ENCODE measurements at places on chromosomes 16 and 17.

DNA sequence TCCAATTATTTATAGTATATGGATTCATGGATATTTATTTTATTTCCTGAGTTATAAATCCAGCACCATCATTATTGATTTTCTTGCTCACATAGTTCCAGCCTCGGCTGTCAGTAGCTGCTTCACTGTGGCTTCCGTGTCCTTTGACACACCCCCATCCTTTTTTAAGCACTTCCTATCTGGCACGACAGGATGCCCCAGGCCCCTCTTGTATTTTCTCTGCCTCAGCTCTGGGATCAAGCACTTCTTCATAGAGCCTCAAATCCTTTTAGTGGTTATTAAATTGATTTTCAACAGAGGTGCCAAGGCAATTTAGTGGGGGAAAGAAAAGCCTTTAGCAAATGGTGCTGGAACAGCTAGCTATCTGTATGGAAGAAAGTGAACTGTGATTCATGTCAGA is 59.8 kb downstream of the GAN start:
- DNase-seq = no peak

DNA sequence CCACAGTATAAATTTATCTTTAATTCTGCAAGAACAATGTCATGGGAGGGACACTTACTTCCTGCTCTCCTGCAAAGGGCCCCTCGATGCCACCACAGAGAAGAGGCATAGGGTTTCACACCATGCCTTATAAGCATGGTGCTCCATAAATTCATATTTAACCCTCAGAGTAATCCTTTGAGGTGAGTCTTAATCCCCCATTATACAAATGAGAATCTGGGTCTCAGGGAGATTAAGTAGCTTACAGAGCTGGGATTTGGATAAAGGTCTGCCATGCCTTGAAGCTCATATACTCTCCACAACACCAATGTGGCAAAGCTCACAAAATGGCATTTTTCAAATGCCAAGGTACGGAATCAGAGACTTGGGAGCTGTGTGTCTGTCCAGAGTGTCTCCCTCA is 268.5 kb upstream of the CCL2 start:
- no peak for DNase-seq

- DNase-seq = peak; percentile 11
Observed at GRCh38 chr17:77498791-77499698, 358.3 kb downstream of the SEC14L1 start.

- DNase-seq = no peak
Observed at GRCh38 chr16:19186408-19186807, 18.4 kb downstream of the SYT17 start.

DNA sequence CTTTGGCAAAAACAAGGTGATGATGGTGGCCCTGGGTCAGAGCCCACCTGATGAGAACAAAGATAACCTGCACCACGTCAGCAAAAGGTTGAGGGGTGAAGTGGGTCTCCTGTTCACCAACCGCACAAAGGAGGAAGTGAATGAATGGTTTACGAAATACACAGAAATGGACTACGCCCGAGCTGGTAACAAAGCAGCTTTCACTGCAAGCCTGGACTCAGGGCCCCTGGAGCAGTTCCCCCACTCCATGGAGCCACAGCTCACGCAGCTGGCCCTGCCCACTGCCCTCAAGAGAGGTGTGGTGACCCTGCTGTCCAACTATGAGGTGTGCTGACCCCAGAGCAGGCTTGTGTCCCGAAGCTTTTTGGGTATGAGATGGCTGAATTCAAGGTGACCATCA is 29.7 kb upstream of the DLX4 start:
- no peak for DNase-seq

DNA sequence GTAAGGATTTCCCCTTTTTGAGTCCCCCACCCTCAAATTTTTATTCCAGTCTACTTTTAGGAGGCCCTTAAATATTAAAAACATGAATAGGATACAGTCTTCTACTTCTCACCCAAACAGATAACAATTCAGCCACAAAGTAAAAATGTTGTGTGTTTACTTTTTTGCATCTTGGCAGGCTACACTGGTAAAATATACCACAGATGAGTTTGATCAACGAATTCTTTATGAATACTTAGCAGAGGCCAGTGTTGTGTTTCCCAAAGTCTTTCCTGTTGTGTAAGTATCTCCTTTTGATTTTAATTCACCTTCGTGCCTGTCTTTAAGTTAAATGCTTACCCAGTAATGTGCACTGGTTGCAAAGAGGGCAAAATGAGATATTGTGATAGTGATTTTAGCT is 34.4 kb upstream of the RAB11FIP4 start:
- DNase-seq = no peak

DNA sequence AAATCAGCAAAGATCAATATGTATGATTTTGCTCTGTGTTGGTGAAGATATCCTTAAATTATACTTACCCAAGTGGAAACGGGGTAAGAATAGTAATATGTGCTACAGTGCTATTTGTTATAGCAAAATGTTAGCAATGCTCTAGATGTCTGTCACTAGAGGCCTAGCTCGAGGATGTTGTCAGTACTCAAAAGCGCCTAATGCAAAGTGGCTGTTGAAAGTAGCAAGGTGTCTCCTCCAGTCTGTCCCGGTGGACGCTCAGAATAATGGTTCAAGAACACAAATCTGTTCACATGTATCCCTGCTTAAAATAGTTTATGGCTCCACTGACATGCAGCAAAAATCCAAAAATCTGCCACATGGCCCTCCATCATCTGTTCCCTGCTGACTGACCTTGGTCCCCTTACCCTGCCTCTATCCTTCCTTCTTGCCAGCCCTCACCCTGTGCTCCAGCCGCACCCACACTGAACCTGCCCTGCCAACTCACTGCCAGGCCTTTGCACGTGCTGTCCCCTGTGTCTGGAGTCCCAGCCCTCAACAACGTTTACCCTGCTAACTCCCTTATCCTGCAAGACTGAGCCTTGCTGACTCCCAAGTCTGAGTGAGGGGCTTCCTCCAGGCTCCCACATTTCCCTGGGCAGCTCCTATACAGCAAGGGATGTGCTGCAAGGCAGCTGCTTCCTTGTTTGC is 9.6 kb upstream of the RNF112 start:
- no peak for DNase-seq

GRCh38 chr16:67075331-67075730 is 34.4 kb upstream of the PHAF1 start:
- DNase-seq = no peak

DNA sequence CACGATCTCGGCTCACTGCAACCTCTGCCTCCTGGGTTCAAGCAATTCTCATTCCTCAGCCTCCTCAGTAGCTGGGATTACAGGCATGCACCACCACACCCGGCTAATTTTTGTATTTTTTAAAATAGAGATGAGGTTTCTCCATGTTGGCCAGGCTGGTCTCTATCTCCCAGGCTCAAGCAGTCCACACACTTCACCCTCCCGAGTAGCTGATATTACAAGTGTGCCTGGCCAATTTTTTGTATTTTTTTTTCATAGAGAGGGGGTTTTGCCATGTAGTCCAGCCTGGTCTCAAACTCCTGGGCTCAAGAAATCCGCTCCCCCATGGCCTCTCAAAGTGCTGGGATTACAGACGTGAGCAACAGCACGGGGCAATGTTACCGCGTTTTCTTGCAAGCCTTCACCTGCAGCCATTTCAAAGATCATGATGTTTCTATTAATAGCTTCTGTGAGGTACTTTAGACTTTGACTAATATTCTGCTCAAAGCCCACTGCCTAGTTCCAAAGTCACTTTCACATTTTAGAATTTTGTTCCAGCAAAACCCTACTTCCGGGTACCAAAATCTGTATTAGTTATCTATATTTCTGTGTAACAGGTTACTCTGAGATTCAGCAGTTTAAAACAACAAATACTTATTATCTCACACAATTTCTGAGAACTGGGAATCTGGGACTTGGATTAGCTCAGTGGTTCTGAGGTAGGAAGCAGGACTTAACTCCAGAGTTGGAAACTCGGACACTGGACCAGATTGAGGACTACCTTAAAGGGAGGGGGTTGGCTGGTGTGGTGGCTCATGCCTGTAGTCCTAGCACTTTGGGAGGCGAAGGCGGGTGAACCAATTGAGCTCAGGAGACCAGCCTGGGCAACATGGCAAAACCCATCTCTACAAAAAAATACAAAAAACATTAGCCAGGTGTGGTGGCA is 12.0 kb upstream of the MED13 start:
- no peak for DNase-seq

GRCh38 chr16:58198022-58198683 is at the start of gene CSNK2A2:
Gene CSNK2A2, minus strand, starts transcription at chr16:58198106. Its CDS starts 370 bp downstream, at chr16:58197736.
- DNase-seq = no peak

DNA sequence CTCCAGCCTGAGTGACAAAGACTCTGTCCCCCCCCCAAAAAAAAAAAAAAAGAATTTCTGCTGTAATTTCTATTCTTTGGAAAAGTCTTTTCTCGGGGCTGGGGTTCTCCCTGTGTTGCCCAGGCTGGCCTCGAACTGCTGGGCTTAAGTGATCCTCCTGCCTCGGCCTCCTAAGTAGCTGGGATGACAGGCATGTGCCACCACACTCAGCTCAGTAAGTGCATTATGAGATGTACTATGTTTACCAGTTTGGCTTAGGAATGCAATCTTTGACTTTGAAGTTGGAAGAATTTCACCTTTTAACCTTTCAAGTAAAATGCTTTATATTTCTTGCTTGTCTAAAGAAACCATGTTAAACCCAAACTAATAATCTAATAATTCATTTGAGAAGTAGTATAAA is 28.0 kb upstream of the ADCY7 start:
- DNase-seq = no peak

- no peak for DNase-seq
Observed at GRCh38 chr16:58306327-58306726, 11.5 kb upstream of the PRSS54 start.

GRCh38 chr16:57720142-57720575 is 15.4 kb upstream of the KATNB1 start:
- DNase-seq = no peak

DNA sequence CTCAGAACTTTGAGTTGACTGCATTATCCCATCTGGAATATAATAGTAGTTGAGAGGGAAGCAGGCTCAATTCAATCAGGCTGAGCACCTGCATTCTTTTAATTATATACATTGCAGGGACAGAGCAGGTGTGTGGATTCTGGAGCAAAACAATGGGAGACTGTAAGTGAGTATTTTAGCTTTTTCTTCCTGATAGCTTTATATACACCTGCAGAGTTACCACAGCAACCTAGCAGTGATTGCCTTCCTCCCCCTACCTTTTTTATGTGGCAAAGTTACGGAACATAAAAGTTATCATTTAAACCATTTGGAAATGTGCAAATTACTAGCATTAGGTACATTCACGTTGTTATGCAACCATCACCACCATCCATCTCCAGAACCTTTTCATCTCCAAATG is 25.4 kb upstream of the RHOT1 start:
- no peak for DNase-seq

GRCh38 chr16:59573528-59574271 is 839.6 kb upstream of the GOT2 start:
- no peak for DNase-seq

- DNase-seq = peak; percentile 89
Observed at GRCh38 chr17:43398724-43399595, at the start of gene ARL4D. Gene ARL4D, plus strand, starts transcription at chr17:43398993. Its CDS starts 740 bp downstream, at chr17:43399733.

DNA sequence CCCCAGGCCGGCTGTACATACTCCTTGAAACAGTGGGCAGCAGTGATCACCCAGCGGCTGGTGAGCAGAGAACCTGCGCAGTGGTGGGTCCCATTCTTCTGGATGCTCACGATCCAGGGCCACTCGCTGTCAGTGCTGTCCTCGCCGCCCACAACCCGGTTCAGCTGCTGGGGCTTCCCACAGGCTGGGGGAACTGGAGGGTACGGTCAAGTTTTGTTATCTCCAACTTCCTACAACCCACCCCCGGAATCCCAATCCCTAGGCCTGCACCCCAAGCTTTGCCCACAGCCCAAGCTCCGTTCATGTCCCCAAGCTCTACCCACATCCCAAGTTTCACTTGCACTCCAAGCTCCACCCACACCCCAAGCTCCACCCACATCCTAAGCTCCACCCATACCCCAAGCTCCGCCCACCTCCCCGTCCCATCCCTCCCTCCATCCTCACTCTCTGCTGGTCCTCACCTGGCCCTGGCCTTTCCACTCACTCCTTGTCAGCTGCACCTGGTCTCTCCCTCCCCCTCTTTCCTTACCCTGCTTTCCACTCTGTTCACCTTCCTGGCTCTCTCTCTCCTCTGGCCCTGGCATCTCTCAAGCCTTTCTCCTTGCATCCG is 1.8 kb downstream of the PRSS22 start:
- DNase-seq = no peak

GRCh38 chr17:77217566-77217965 is 76.8 kb downstream of the SEC14L1 start:
- DNase-seq = no peak

- no peak for DNase-seq
Observed at GRCh38 chr17:45857977-45858708, 13.5 kb downstream of the SPPL2C start.

- no peak for DNase-seq
Observed at GRCh38 chr16:51592535-51593300, 441.6 kb upstream of the SALL1 start.

DNA sequence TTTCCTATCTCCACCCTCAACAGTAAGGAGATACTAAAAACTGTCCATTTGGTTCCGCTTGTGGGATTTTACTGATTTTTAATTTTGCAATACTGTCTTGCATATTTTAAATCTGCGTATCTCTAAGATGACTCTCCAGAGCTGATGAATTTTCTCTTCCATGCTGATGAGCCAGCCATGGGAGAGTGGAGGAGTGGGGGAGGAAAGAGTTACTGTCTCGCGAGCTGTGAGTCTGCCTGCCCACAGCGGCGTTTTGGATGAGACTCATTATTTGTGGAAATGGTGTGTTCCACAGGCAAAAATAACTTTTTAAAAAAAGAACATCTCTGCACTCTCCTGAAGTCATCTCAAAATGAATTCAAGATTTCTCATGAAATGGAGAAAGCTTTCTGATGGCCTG is 34.6 kb upstream of the MYOCD start:
- DNase-seq = no peak

- no peak for DNase-seq
Observed at GRCh38 chr17:31111183-31111582, 16.4 kb downstream of the NF1 start.

DNA sequence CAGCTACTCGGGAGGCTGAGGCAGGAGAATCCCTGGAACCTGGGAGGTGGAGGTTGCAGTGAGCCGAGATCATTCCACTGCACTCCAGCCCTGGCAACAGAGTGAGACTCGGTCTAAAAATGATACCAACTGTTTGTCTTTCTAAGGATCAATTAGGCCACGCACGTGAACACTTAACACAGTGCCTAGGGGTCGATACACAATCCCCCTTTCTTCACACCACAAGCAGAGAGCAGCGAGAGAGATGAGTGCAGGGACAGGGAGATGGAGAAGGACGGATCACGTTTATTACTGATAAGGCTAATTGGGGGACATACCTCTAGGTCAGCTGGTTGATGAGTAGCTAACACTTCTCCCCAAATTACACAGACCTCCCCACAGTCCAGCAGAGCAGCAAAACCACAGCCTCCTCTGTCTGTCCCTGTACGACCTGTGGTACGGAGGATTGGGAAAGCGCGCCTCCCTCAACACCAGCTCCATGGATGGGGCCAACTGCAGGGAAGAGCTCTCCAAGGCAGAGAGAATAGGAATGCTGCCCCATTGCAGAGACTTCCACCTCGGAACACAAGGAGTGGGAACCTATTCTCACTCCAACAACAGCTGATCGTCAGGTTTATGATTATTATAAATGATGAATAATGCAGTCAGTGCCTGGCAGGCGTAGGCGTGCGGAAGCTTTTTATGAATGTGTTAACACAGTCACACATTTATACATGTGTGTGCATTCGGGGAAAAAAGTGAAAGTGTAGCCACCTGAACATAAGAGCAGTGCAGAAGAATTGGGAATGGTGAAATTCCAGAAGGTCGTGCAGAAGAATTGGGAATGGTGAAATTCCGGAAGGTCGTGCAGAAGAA is 155.1 kb downstream of the C16orf95 start:
- no peak for DNase-seq

- DNase-seq = no peak
Observed at GRCh38 chr17:9219631-9220397, 198.5 kb downstream of the NTN1 start.
